Transverse colon (tissue), 4 donors: ENCODE measurements at places on chromosomes 7 and 10. TPM values are rescaled to one million over a fixed set of nuclear protein-coding genes. Genes with fewer than 3 reads are reported as not detected.

GRCh38 chr10:127889605-127890195, 3.0 kb downstream of the CLRN3 start:
- no peak for DNase-seq

DNA sequence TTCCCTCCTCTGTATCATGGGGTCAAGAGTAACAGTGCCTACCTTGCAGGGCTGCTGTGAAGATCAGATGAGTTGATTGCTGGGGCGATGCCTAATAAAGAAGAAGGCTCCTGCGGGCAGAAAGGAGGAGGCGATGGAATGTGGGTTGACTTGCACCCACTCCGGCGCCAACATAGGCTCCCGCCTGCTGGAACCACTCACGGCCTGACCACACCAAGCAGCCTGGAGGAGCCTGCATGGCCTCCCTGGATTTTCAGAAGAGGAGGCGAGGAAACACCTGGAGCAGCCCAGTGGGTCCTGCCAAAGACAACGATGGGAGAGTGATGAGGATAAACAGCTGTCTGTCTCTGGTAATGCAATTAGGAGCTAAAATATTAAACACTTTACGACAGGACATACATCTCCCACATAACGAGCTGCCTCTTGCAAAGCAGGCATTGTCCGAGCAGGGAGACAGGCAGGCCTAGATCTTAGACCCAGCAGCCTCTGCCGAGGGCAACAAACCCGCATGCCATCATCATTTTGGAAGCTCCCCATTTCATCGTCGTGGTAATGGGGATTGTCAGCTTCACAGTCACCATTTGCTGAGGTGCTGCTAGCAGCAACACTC, 302.9 kb upstream of the ZMIZ1 start:
- DNase-seq, result no peak

DNA sequence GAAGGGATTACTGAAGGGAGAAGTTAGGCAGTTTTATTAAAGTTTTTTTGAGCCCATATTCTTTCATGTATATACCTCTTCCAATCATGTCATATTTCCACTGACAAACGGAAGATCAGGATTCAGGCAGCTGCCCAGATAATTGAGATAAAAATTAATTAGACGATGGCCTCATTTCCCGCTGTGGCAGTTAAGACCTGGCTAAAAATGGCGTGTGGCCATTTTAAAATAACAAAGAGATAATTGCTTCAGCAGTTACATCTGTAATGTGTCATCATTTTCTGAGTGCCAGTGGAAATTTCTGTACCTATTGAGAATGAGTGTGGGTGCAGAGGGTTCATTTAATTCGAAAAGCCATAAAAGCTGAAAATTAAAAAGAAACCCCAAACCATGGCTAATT, 215.1 kb downstream of the STK31 start:
- no peak for DNase-seq

DNA sequence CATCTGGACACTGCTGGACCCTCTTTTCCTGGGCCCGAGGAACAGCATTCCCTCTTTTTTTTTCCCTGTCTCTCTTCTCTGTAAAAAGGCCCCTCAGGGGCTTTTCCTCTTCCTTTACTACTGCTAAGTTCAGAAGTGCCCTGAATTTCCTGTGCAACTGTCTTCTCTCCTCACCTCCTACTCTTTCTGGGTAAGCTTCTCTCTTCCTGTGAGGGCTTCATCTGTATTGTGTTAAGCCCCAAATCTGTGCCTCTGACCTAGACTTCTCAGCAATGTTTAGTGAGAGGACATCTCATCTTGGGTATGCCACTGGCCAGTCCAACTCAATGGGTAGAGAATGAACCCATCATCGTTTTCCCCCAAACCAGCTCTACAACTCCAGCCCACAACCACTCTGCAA, 174.2 kb downstream of the PTEN start:
- no peak for DNase-seq

GRCh38 chr7:38938001-38938485, 29.1 kb upstream of the VPS41 start:
- no peak for DNase-seq

DNA sequence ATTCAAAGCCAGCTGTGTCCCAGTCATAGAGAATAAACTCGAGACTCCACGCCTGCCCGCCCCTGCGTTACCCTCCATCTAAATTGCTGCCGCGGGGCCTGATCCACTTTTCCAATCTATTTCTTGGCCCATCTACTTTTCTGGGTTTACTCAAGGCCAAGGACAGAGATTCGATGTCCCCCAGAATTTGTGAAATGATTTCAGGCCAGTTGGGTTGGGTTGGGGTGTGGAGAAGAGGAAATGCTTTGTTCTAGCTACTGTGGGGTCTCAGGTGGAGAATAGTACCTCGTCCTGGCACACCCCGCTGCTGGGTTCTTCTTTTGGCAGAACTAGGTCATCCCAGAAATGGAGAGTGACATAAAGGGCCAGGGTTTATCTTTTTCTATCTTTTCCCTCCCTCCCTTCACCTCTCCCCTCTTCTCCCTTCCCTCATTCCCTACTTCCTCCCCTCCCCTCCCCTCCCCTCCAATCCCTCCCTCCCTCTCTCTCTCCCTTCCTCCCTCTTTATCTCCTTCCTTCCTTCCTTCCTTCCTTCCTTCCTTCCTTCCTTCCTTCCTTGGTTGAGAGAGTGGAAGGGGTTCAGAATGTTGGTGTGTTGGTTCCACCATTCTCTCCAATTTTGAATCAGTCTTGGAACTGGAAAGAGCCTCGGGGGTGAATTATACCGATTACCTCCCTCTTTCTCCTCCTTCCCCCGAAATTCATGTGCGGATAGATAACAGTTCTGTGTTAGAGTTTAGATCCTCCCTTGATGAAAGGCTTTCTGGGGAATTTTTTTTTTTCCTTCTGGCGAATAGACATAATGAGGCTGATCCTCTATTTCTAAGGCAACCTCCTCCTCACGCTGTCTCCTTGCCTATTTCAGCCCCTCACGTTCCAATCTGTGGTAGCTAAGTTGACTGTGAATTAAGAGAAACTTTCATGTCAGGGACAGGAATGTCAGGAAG, 1.2 kb upstream of the TMEM229A start:
- DNase-seq, result no peak

DNA sequence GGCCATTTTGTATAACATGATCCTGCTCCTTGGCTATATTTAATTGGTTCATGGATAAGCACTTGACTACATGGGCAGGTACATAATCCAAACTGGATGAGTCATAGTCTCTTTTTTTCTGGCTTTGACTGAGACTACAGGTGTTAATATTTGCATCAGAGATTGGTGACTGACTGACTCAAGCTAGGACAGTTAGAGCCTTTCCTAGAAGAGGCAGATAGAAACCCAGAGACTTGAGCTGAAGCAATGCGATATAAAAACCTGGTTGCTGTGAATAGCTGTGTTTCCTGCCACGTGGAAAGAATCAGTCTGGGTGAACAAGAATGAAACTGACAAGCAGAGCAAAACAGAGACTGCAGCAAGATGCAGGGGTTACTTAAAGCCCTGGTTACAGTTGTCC, 81.0 kb downstream of the SAMD9 start:
- DNase-seq, result no peak

DNA sequence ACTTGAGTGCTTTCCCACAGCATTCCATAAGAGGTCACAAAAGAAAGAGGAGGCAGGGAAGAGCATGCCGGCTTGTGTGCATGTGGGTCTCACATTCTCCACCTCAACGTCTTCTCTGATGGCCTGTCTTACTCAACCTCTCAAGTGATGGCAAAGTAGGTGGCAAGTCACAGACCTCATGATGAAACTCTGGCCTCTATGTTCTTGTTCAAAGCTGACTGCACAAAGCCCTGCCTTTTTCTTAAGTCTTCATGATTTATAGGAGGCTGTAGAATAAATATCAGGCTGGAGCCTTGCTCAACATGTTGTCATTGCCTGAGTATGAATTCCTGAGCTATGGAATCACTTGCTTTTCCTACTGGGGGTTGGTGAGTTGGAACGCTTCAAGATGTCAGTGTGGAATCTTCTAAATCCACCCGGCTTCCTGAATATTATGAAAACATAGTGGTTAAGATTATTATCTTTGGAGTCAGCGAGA, 213.6 kb upstream of the INHBA start:
- DNase-seq, result no peak

GRCh38 chr7:134429481-134429880, 29.4 kb downstream of the AKR1B1 start:
- DNase-seq, result no peak

DNA sequence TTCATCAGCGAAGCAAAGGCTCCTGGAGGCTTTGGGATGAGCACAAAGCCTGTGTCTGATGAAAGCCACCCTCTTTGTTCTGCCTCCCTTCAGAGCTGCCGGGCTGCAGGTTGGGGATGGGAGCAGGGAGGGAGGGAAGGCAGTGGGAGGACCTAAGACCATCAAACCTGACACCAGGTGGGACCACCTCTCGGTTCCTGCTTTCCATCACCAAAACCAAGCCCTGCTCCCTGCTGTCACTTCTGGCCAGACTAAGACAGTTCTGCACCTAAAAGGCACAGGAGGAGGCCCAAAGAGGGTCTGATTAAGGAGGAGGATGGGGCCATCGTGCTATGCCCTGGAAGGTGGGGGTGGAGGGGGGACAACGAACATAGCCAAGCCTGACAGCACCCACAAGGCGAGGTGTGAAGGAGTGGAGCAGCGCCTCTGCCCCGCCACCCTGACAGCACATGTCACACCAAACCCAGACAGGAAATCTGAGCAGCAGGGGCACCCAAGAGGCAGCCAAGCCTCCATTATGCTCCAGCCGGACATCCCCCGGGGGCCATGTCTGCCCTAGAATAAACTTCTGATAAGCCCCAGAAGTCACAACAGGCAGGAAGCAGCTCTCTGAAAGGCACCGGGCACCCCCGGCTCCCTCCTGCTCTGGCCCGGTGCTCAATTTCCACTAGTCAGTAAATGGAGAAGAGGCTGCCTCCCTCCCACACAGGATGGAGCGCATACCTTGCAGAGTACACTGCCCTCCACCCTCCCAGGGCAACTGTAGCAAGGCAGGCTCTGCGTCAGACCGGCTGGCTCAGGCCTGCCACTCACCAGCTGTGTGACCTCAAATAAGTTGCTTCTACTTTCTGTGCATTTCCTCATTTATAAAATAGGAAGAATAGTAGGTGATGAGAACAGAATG, 48.9 kb downstream of the DLG5 start:
- DNase-seq, result peak; percentile 34

DNA sequence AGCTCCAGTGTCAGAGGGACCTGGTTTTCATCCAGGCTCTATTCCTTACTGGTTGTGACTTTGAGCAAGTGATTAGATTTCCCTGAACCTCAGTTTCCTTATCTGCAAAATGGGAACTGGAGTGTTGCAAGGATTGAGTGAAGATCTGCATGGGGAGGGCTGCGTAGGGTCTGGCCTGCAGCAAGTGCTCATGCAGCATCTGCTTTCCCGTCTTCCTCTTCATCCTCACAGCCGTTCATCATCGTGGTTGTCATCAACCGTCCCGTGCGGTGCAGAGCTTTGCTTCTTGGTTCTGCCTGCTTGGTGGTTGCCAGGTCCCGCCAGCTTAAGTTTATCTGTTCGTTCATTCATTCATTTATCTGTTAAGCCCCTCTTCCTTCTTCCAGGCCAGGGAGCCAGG, 135.0 kb downstream of the GRK5 start:
- no peak for DNase-seq

- peak; percentile 41 for DNase-seq
Observed at GRCh38 chr7:75795831-75796285, 17.7 kb downstream of the CCL24 start.

DNA sequence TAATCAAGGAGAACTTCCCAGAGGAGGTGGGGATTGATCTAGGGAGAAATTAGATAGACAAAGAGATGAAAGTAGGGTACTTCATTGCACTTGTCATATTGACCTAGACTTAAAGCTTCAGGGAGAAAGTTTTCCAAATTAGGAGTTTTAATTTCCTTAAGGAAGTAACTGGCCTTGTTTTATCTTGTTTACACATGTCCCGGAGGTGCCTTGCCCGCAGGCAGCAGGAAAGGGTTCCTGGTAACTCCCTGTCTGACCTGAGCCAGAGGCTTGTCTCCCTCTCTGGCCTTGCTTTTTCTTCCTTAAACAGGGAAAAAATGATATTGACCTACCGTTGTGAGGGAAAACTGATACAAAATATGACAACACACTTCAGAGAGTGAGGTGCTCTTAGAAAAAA, 181.6 kb downstream of the EVX1 start:
- DNase-seq, result peak; percentile 61

- no peak for DNase-seq
Observed at GRCh38 chr10:29569795-29570194, 65.0 kb downstream of the SVIL start.

DNA sequence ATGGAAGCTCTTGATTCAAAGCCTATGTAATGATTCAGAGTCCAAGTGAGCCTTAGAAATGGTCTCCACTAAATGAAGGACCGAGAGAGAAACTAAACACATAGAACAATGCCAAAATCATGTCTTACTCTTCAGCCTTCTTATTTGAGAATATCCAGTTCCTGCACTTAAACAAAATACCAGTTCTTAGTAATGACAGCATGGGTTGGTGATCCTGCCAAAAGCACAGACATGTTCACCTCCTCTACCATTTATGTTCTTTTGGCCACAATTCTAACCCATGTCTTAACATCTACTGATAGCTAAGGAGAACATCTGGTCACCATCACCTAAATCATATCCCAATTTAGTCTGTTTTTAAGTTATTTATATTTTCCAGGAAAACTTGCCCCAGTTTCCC, 239.6 kb upstream of the PTN start:
- DNase-seq, result no peak

GRCh38 chr7:95684505-95684904, 87.8 kb upstream of the DYNC1I1 start:
- DNase-seq, result no peak

- DNase-seq, result no peak
Observed at GRCh38 chr10:50395851-50396250, 144.5 kb upstream of the ASAH2 start.

DNA sequence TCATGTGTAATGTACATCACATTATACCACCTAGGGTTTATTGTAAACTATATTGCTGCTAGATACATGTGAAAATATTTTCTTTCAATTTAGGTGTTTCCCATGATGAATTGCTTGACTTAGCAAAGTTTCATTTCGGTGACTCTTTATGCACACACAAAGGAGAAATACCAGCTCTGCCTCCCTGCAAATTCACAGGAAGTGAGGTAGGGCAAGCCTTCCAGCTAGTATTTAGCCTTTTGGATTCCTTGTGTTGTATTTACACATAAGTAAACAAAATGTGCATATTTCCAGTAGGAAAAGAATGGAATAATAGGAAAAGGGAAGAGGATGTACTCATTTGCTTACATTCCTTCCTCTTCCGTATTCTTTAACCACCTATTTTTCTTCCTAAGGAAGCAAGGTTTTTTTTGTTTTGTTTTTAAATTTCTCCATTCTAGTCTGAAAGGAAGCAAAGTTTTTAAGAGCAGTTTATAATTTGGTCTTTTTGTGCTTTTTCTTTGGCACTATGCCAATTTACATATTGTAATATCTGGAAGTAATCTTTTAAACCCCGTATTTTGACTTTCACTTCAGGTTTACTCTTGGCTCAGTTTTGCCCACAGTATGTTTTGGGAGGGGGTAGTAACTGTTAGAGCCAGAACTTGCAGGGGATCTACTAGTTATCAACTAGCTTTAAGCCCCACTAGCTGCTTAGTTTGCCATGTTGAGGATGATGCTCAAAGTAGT, 10.4 kb downstream of the PMPCB start:
- no peak for DNase-seq

The AKR1C2 gene
- 43.0 TPM for total RNA-seq

The TMEM120A gene
- total RNA-seq, result 97.6 TPM

The PTPRZ1 gene
- total RNA-seq, result 2.4 TPM

The NPFFR1 gene
- 0.16 TPM for total RNA-seq

The CYP2C19 gene
- 7.8 TPM for total RNA-seq

The ASB15 gene
- not detected for total RNA-seq

The POLR2J2 gene
- 5.3 TPM for total RNA-seq

The SH2D4B gene
- 0.32 TPM for total RNA-seq

The CCDC7 gene
- total RNA-seq, result 11.6 TPM

The THSD7A gene
- total RNA-seq, result 18.9 TPM

The CYP2E1 gene
- total RNA-seq, result 3.4 TPM

The FAM25G gene
- not detected for total RNA-seq

The ARF5 gene
- total RNA-seq, result 70.1 TPM

The ZNF487 gene
- total RNA-seq, result 9.2 TPM

The LRRN3 gene
- 0.27 TPM for total RNA-seq
